Activated effector memory CD4-positive, alpha-beta T cell treated with Interleukin-2 at 50 U/mL for 16 hours (primary cell): ENCODE measurements at places on chromosomes 4 and X.

- DNase-seq: no peak
These were observed 11.8 kb upstream of the SPON2 start for GRCh38 chr4:1183985-1184773.

GRCh38 chrX:71144651-71145050, at the start of gene NLGN3:
Gene NLGN3, plus strand, starts transcription at chrX:71144841. Its CDS starts 2,909 bp downstream, at chrX:71147750.
- DNase-seq: no peak

DNA sequence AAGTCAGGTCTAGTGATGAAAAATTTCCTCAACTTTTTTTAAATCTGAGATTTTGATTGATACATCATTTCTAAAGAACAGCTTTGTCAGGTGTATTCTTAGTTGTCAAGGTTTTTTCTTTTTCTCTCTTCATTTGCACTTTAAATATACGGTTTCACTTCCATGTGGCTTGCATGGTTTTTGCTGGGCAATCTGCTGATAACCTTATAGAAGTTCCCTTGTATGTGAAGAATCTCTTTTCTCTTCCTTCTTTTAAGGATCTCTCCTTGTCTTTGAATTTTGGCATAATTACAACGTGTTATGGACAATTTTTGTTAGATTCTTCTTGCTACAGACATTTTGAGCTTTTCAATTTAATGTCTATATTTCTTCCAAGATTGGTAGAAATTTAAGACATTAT, 76.4 kb downstream of the ZNF721 start:
- no peak for DNase-seq

DNA sequence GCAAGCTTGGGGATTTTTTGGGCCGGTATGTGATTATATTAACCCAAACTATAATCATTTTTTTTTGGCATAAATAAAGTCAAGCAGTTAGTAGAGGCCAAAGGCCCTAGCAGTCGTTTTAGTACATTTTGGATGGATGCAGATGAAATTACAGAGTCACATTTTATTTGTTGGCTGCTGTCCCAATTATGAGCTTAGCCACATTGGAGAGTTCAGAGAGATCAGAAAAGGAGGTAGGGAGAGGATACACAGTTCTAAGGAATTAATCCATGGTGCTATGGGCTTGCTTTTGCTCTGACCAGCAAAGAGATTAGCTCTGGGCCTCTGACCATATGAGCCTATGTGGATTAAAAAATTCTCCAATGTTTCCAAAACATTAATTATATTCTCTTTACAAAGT, 395.1 kb downstream of the RAPGEF2 start:
- no peak for DNase-seq

DNA sequence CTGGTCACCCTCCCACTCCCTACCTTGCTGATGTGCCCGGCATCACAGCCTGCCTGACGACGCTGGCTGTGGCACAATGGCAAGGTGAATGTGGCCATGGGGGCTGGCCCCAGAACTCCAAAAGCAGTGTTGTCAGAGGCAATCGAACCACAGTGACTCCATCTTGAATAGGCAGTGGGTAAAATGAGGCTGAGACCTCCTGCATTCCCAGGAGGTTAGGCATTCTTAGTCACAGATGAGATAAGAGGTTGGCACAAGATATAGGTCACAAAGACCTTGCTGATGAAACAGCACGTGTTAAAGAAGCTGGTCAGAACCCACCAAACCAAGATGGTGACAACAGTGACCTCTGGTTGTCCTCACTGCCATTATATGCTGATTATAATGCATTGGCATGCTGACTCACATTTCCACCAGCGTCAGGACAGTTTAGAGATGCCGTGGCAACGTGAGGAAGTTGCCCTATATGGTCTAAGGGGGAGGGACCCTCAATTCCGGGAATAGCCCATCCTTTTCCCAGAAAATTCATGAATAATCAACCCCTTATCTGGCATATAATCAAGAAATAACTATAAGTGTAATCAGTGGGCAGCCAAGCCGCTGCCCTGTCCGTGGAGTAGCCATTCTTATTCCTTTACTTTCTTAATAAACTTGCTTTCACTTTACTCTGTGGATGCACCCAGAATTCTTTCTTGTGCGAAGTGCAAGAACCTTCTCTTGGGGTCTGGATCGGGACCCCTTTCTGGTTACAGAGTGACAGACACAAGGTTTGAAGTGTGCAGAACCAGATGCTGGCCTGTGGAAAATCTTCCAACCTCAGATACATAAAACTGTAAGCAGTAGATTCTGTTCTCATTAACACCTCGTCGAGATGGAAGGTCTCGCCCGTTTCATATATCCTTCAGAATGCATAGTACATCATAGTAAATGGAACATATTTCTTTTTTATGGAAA, 26.8 kb upstream of the CLDN24 start:
- no peak for DNase-seq

DNA sequence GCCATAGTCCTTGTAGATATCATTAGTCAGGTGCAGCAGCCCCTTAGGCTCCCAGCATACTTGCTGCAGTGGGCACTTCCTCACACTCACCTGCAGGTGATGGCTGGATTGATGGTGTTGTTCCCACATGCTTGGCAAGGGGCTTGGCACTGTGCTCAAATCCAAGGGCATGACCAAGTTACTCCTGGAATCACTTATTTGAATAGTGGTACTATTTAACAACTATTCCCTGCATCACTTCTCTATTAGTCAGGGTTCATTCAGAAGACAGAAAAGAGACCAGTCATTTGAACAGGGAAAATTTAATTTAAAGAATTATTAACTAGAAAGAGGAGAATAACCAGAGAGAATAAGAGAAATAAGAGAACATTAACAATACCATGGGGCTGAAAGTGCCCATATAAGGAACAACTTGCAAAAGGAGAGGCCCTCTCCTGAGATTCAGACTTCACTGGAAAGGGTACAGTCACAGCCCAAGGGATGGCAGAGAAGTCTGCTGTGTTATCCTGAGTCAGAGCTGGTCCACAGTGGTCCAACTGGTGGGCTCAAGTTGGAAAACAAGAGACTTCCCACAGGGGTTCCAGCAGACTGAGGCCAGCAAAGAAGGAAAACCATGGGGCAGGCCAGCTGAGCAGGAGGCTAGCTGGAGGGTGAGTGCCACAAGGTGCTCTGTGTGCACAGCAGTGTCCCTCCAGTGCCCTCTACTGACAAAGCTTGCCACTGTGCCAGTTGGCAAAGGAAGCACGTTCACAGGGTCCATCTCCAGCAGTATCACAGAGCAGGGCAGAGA, 9.8 kb downstream of the SPP1 start:
- no peak for DNase-seq

- no peak for DNase-seq
These were observed 126.1 kb downstream of the GPC3 start for GRCh38 chrX:133859336-133859735.

DNA sequence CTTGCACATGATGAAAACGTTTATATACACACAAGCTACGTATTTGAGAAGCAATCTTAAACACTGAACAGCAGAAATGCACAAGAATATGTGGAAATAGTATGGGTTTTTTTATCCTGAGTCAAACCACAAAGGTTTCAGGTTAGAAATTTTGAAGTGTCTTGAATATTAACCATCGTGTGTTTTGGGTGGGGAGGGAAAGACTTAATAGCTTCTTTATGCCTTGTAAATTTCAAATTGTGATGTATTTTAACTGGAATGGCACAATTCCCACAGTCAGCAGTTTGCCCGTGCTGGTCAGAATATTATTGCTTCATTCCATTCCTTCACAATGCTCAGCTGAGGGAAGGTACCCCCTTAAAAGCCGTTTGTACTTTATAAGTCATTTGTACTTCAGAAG, 67.4 kb upstream of the WDR1 start:
- DNase-seq: no peak

DNA sequence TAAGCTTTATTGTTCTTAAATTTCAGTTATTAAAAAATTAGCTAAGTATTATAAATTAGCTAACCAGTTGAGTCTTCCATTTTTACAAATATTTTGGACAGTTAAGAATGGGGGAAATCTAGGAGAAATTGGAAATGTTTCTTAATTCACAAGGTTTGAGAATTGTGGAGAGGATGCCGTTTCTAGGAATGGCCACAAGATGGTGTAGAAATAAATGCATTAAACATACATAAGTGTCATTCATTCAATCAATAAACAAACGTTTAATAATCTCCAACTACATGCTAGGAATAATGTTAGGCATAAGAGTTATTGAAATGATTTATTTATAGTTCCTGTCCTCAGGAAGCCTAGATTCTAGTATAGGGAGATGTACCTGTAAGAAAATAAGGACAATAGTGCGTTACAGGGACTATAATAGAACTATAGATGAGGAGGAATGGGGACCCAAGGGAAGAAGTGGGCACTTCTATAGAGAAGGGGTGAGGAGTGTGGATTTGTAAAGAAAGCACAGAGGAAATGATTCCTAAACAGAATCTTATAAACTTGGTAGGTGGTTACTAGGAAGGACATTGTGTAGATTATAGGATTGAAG, 195.7 kb upstream of the ANK2 start:
- DNase-seq: no peak

- DNase-seq: no peak
These were observed 46.9 kb downstream of the HSPA4L start for GRCh38 chr4:127829014-127829413.

- DNase-seq: no peak
These were observed 98.9 kb downstream of the ATXN3L start for GRCh38 chrX:13220916-13221315.

GRCh38 chr4:158013858-158014257, 159.0 kb downstream of the GASK1B start:
- no peak for DNase-seq

DNA sequence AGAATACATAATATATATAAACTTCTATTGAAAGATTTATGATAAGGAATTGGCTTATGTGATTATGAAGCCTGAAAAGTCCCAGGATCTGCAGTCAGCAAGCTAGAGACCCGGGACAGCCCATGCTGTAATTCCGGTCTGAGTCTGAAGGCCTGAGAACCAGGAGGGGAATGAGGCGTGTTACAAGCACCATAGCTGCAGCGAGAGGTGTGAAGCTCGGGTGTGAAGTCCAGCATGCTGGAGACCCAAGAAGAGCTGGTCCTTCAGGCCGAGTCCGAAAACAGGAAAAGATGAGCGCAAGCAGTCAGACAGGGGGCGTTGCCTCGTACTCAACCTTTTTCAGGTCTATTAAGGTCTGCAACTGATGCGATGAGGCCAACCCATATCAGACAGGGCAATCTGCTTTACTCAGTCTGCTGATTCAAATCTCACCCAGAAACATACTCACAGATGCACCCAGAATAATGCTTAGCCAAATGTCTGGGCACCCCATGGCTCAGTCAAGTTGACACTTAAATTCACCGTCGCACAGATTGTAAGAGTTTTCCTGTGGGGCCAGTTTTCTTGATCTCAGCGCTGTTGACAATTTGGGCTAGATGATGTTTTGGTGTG, 40.4 kb downstream of the SMIM20 start:
- DNase-seq: no peak

DNA sequence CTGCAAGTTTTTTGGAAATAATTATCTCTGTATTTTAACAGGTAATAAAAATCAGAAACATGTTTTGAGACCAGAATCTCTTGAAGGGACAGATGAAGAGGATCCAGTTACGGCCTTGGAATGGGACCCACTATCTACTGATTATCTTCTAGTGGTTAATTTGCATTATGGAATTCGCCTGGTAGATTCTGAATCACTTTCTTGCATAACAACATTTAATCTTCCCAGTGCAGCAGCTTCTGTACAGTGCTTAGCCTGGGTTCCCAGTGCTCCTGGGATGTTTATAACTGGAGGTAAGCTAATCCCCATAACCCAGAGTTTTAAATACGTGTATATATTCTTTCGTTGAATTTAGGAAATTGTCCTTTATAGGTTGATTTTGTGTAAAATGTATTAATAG, 59.4 kb downstream of the WDR17 start:
- DNase-seq: no peak

GRCh38 chrX:40169193-40170101, 71.7 kb upstream of the BCOR start:
- peak; percentile 69 for DNase-seq

DNA sequence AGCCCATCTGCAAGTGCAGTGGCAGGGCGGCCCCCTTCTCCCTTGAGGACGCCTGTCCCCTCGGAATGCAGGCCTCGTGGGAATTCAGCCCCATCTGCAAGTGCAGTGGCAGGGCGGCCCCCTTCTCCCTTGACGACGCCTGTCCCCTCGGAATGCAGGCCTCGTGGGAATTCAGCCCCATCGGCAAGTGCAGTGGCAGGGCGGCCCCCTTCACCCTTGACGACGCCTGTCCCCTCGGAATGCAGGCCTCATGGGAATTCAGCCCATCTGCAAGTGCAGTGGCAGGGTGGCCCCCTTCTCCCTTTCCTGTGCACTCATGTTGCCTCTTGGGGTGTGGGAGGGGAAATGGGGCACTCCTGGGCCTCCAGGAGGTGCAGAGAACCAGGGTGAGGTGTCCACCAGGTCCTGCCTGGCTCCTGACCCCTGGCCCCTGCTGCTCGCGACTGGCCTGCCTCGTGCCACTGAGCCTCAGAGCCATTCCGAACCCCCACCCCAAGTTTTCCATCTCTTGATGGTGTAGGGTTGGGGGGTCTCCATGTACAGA, 6.8 kb upstream of the SLC26A1 start:
- no peak for DNase-seq

DNA sequence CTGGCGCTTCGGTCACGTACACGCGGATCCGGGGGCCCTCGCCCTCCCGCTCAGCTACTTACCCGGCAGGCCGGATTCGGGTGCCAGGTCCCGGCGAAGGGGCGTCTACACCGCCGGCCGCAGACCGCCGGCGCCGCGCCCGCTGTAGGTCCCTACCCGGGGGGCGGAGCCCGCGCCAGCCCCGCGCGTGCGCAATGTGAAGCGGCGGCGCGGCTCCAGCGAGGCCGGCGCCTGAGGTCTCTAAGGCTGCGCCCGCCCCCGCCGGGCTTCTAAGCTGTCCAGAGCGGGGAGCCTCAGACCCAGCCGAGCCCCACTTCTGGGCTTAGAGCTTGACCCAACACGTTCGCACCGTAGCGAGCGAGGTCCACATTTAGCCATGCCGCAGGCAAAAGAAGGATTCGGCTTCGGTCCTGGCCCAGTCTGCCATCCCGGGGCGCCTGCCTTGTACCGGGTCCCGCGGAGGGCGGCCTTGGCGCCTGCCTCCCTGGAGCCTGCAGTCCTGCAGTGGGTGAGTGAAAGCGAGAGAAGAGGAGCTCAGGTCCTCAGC, at the start of gene ZNF518B:
ZNF518B (minus strand) TSS at position 172 of the 547 bp plus-strand sequence. CDS start 11,098 bp downstream, outside the sequence.
- peak; percentile 72 for DNase-seq

- no peak for DNase-seq
These were observed 96.7 kb upstream of the NKX1-1 start for GRCh38 chr4:1502976-1503375.

DNA sequence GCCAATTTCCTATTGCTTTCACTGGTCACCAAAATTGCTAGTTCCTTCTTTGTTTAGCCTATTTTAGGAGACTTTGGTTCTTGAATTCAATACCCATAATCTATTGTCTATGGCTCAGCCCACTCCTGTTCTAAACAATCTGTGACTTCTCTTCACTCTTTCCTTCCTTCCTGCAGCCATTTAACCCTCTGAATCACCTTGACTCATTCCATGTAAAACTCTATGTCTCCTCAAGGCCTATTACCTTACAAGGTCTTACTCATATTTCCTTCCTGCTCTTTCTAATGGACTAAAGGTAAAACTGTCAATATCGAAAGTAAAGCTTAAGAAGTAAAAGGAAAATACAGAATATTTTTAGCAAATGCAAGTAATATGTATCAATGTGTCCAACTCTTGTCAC, 301.6 kb downstream of the ARHGAP24 start:
- no peak for DNase-seq

- no peak for DNase-seq
These were observed 87.7 kb upstream of the WWC2 start for GRCh38 chr4:183011213-183011907.

GRCh38 chrX:129653971-129654651, 645 bp downstream of the APLN start:
- no peak for DNase-seq
